ENCODE measurements at places on chromosomes 2 and 18.

DNA sequence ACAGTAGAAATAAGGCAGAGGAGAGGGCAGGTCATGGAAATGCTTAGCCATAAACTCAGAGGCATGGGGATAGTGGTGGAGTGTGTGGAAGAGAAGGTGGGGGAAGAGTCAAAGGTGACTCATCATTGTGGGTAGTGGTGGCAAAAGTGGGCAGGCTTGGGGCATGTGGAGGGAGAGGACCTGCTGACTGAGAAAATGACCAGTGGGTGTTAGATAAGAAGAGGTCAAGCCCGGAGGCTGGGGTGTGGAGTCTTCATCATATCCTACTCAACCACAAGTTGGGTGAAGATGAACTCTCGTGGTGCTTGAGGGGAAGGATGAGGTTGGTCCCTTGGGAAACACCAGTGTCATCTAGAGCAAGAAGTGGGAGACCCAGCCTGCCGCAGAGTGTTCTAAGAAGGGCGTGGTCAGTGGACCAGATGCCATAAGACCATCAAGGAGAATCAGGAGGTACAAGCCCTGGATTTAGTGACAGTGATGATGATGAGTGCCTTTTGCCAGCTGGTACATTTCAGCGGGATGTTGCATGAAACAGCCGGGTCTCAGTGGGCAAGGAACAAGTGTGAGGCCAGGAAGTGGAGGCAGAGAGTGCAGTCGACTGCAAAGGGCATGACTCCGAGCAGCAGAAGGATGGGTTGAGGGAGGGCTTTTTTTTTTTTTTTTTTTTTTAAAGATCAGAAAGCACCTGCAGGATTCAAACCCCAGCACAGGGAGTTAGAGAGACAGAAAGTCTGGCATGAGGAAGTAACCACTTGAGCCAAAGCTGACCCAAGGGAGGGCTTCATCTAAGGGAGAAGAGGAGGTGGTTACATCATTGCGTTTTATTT lies 122.6 kb upstream of the SPRED2 start:
- DNase-seq: no peak

DNA sequence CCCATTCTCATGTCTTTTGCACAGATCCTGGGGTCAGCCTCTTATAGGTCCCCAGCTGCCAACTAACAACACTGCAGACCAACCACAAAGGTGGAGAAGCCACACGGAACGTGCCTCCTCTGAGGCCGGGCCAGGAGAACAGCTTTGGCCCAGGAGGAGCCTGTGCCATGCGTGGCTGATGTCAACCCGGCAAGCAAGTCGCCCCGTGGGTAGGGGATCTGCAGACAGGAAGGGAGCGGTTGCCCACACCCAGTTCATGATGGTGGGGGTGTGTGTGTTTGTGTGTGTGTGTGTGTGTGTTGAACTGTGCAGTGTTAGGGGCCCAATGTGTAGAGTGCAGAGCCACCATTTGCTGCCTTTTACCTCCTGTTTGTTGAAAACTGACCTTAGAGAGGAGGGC lies 2.4 kb upstream of the CLEC4F start:
- no peak for DNase-seq

GRCh38 chr2:222264791-222265320 lies 33.9 kb downstream of the PAX3 start:
- DNase-seq: no peak

GRCh38 chr18:48488388-48488850 lies 50.4 kb upstream of the CTIF start:
- DNase-seq: peak; percentile 79

DNA sequence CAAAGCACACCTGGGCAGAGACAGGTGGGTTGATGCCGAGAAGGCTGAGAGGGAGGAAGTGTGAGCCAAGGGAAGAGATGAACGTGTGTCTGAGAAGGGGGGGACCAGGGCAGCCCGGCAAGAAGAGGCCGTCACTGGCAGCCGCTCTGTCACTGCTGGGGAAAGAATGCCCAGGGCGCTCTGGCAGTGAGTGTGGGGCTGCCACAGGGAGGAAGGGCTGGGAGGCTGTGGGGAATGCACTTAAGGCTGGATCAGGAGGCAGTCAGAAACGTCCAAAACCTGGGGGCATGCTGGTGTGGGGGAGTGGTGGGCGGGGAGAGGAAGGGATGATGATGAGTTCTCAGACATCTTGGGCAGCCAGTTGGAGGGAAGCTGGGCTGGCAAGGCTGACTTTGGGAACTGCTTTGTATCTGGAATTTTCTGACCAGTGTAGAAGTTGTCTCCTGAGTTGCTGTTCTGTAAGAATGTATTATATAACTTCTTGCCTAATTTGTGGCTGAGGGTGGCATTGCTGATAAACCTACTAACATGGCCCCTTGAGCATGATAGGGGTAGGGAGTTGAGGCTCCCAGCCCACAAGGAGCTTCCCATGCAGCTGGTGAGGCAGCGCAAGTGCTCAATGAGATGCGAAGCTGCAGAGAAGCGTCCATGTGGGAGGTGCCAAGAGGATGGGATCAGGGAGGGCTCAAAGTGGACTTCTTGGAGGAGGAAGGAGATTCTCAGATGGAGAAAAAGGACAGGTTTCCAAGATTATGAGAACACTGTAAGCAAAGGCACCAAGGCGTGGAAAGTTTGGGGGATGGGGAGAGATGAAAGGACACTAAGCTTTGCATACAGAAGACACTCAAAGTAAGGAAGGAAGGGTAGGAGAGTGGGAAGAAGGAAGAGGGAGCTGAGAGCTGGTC lies 185.1 kb upstream of the HAAO start:
- DNase-seq: no peak

- DNase-seq: no peak
Observed at GRCh38 chr2:235611756-235612155, 117.9 kb downstream of the AGAP1 start.

DNA sequence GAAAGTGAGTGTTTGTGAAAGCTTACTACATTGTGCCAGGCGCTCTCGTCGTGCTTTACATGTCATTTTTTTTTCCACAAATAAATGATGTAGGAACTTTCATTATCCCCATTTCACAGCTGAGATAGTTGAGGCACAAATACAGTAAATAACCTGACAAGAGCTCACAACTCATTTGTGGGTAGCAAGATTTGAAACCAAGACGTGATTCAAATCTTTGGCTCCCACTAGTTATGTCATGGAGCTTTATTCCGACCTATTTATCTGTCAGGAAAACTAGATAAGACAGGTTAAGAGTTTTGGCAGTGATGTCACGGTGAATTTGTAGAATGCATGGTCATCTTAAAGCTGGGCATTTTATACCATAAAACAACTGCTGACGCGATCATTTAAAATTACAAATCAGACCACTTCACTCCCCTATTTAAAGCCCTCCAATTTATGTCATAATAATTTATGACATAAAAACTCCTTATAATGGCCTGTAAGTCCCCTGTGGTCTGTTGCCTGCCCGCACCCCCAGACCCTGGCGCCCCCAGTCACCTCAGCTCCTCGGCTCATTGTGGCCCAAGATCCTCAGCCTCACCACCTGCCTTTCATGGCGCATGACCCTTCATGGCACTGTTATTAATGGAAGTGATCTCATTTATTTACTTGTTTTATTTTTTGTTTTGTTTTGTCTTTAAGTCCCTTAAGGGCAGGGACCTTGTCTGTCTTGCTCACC lies 678 bp upstream of the ZNF24 start:
- no peak for DNase-seq

- DNase-seq: peak; percentile 69
Observed at GRCh38 chr2:44267796-44268648, 7.3 kb upstream of the SLC3A1 start.

DNA sequence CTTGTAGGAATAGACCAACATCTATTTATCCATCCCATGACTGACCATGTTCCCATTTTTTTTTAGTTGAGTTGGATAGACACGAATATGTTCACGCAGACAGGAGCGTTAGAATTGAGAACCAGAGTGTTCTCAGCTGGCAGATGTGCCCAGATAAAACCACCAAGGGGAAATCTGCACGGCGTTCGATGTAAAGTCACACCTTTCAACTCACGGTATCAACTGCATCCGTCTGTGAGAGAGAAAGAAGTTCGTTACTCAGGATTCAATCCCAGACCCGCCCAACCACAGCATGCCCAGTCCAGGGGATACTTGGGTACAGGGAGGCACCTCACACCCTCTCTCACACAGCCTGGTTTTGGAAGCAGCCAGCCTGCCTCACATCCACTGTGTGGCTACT lies 26.1 kb downstream of the MAL start:
- DNase-seq: no peak

DNA sequence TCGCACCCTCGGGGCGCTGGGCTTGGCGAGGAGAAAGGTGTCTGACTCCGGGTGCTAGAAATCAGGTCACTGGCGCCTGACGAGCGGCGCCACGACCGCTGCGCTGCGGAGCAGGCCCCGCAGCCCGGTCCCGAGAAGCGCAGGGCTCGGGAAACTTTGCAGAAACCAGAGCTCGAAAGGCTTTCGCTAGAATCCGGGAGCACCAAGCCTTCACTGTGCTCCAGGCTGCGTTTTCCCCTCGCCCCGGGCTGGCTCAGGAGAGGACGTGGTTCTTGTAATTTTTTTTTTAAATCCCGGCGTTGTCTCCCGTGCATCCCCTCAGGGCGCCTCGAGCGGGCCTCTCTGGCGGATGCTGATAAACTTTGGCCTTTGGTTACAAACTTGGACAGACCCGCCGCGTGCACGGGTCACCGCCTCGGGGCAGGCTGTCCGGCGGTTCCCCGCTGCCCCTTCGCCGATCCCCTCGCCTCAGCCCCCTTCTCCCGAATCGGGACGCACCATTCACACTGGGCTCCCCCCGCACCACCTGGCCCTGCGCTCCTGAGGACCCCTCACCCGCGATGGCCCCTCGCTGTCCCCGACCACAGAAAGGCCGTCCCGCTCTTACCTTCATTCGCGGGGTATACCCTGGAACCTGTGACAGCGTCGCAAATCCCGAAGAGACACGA lies 419 bp downstream of the EPHA4 start:
- DNase-seq: no peak

DNA sequence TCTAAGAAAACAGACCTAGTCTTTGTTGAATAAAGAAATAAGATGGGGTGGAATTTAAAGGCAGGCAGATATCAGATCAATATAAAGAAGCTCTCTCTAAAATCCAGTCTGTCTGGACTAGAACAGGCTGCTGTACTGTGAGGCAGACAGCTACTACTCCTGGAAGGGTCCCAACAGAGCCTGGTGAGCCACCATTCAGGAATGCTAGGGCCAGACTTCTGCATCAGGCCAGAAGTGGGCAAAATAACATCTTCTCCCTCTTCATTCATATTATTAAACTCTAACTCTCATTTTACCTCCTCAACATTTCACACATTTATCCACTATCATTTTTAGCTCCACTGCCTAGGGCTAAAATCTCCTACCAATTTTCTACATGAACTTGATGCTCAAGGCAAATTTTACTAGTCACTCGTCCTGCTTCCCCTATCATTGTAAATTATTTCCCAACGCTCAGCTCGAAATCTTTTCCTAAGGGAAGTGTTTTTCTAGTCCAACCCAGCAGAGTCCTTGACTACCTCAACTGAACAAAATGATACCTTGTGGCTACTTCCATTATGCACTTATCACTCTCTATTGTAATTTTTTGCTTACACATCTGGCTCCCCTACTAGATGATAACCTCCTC lies 45.2 kb upstream of the GLS start:
- DNase-seq: peak; percentile 55

DNA sequence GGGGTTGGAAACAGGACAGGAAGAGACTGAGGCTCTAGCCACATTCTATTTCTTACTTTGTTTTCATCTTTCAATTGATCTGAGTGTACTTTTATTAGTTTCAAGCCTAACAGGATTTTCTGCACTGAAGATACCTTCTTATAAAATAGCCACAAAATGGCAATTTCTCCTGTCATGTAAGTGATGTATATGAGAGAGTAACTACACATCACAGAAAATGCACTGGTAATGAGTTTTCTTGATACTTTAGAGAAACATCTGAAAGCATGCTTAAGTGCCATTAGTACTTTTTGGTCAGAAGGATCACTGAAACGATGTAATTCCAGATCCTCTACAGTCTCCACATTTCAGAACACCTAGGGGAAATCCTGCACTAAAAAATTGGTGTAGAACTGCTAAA lies 104.8 kb downstream of the CABYR start:
- DNase-seq: no peak

DNA sequence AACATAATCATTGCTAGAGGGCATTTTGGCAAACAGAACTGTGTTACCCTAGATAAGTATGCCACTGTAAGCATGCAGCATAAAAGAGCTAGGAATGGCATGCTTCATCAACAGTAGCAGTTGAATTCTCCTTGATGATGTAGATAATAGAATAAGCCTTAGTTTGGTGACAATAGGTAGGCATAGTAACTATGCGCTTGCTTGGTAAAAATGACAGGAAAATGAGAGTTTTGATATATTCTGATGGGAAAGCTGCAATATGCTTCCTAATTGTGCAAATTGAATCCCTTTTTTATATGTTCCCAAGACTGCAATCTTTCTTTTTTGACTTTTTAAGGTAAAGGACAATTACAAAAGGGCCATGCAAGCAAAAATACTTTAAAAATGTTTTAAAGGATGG lies 930.9 kb upstream of the FAM98A start:
- no peak for DNase-seq

DNA sequence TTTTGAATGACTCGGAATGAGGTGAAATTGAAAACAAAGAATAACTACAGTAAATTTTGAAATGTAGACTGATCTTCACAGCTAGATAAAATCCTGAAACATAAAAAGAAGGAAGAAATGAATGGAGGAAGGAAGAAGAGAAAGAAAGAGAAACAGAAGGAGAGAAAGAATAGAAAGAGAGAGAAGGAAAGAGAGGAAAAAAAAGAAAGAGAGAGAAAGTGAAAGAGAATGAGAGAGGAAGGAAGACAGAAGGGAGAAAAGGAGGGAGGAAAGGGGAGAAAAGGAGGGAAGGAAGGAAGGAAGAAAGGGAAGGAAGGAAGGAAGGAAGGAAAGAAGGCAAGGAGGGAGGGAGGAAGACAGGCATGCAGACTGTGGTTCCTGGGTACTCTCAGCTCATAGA lies 982.6 kb downstream of the BCL11A start:
- no peak for DNase-seq

DNA sequence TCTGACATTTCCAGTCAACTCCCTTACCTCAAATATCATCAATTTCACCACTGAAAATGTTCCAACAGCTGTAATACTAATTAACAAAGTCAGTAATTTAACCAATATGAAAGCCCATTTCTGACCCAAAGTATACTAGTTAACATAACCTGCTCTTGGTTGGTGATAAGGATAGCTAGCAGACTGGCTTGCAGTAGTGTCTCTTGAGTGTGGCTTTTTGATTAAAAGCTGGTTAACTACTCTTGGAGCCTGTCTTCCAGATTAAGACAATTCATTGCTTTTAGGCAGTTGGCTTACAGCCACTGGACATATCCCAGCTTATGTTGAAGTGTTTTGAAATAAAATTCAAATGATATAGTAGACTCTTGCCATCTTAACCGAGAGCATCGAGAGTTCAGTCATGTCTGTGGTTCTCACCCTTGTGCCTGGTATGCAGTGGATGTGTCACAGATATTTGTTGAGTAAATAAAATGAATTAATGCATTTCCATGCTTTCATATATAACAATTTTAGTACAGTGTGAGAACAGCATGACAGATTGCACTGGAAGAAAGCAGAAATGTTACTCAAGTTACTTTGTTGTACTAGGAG lies 158.1 kb downstream of the TANC1 start:
- no peak for DNase-seq

- DNase-seq: peak; percentile 63
Observed at GRCh38 chr2:118003396-118003824, 10.5 kb downstream of the CCDC93 start.

Measured in H4 (cell line).